ENCODE measurements at places on chromosomes 3 and 15.
A peak's percentile ranks its signal among the peaks of the same experiment; 100 is the strongest.

DNA sequence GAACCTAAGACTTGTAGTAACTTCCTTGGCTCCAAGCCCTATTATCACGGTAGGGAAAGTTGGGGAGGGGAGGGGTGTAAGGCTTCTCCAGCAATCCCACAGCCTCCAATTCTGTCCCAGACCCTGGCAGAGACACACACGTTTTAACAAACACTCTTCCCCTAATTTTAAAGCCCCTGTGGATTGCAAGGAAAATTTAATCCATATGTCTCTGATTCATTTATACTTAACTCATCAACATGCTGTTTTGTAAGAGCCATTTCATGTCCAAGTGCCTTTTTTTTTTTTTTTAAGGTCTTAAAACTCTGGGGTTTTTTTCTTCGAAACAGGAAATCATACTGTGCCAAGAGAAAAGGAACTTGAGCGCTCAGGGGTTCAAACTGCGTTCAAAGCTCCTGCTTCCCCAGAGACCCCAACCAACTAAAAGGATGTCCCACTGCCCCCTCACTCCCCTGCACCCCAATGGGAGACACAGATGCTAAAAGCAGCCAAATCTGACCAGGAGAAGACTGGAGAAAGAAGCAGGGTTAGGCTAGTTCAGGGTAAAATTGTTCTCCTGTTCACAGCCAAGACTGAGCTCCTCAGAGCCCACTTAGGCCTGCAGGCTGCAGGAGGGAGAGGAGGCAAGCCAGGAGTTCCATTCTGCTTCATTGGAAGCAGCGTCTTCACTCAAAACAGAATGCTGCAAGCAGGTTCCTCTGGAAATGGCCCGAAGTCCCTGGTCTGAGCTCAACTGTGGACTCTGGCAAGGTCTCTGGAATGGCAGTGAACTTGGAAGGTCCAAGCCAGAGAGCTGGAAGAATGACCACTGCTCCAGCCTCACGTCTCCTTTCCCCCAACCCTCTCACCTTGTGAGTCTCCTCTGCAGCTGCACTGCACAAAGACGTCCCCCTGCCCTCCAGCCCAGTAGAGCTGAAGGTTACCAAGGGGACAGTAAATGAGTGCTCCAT, 172.5 kb downstream of the NTRK3 start:
- DNase-seq = no peak

GRCh38 chr3:22419261-22419660, 668.3 kb upstream of the ZNF385D start:
- no peak for DNase-seq

- DNase-seq = no peak
Measured at GRCh38 chr3:194137008-194137505, 1.1 kb downstream of the HES1 start.

DNA sequence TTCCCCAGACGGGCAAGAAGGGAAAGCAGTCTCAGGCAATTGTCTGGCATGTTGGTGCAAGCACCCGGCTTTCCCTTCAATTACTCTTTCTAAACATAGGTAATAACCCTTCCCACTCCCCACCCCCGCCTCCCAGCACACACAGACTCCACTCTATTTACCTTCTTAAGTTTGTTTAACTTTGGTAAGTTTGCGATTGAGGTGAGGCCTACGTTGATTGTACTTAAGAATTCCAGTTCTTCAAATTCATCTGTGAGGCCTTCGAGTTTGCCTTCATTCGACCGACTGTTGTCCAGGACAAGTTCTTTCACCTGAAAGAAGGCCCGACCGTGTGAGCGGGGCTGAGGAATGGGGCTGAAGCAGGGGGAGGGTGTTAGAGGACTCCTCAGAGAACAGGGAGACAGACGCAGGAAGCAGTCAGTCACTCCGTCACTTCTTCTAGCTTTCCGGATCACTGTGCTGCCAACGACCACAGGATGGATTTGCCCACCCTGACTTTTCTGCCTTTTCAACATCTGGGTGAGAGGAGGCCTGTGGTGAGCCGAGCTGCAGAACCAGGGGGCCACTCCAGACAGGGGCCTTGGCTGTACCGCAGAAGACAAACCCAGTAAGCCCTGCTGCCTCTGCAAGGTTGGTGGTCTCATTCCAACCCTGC, 33.0 kb downstream of the ANP32A start:
- no peak for DNase-seq

DNA sequence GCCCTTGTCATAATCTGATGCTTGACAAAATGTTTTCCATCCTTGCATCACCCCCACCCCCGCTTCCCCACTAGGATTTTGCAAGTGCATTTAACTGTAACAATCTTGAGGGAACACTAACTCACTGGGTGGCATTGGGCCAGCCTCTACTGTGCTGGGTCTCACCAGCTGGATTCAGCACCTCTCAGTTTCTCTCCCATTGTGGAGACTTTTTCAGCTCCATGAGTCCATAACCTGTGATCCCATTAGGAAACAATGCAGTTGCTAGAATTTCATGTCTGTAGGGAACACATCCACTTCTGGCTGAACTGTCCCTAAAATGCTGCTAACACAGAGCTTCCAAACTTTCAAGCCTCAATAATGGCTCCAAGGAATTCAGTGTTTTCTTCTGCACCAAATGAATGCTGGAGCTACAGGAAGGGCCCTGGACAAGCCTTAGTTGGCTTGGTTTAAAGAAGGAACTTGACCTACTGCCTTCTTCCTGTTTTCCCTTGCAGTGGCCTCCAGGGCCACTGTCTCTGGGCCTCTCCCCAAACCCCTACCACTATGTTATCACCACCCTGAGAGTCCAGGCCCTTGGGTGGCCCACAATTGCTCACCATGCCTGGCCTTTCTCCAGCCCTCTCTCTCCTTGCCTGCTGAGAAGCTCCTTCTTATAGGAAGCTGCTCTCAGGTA, 15.6 kb downstream of the CYP19A1 start:
- no peak for DNase-seq

- DNase-seq = peak; percentile 3
Measured at GRCh38 chr3:155352900-155353490, 59.5 kb upstream of the STRIT1 start.

- no peak for DNase-seq
Measured at GRCh38 chr15:78239811-78240210, 5.4 kb upstream of the ACSBG1 start.

DNA sequence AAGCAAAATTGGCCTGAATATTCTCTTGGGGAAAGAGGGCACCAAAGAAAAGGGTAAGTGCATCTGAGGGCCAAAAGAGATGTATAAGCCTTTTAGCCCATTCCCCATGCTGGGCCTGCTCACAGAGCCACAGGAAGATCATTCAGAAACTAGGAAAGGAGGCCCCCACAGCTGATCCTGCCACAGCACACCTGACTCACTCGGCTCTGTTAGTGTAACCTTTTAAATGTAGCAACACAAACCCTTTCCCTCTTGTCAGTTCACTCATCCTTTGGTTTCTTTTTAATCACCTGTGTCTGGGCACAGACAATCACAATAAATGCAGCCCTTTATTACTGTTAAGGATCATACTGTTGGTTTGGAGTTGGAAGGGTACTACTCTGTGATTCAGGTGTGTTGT, 69.9 kb downstream of the PDCD6IP start:
- DNase-seq = no peak
